NK-92 treated with Interleukin-12 subunit alpha and Interleukin-12 subunit beta, amount 100 ng/mL, for 24 hours (cell line): ENCODE measurements at places on chromosomes 5 and 9.

GRCh38 chr9:114303977-114304376 lies 18.9 kb upstream of the ORM1 start:
- DNase-seq: no peak

- no peak for DNase-seq
Observed at GRCh38 chr5:76757049-76757448, 41.1 kb downstream of the F2R start.

- no peak for DNase-seq
Observed at GRCh38 chr5:165143741-165144140, 1638.3 kb downstream of the MAT2B start.

GRCh38 chr5:132205385-132206125 lies 22.1 kb downstream of the P4HA2 start:
- no peak for DNase-seq

GRCh38 chr5:151717416-151717815 lies 30.7 kb upstream of the SPARC start:
- DNase-seq: no peak
